ENCODE measurements at places on chromosomes 4 and X. TPM values are rescaled to one million over a fixed set of nuclear protein-coding genes. Genes with fewer than 3 reads are reported as not detected.

FOXR2 gene
- total RNA-seq: not detected

SYTL4 gene
- 2.0 TPM for total RNA-seq

LRP2BP gene
- total RNA-seq: 0.37 TPM

INTS6L gene
- 2.4 TPM for total RNA-seq

DDX53 gene
- total RNA-seq: not detected

USP17L28 gene
- not detected for total RNA-seq

PHOX2B gene
- total RNA-seq: not detected

FREM3 gene
- not detected for total RNA-seq

EPGN gene
- not detected for total RNA-seq

GAGE1 gene
- not detected for total RNA-seq
